ENCODE measurements at places on chromosomes 5 and 9.

DNA sequence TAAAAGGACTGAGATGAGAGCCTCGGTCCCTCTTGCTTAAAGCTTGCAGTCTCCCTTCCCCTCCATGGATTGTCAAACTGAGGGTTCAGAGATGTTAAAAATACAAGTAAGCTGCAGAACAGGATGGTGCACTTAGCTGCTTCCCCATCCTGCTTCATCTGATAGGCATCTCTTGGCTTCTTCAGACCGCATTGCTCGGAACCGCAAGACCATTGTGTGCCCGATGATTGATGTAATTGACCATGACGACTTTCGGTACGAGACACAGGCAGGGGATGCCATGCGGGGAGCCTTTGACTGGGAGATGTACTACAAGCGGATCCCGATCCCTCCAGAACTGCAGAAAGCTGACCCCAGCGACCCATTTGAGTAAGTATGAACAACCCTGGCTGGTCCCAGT, 65.5 kb upstream of the SAP30L start:
- DNase-seq = no peak

- DNase-seq = no peak
Observed at GRCh38 chr5:945691-946551, 53.2 kb downstream of the TRIP13 start.

GRCh38 chr5:111439473-111440075, 72.8 kb downstream of the STARD4 start:
- DNase-seq = no peak

- no peak for DNase-seq
Observed at GRCh38 chr5:82684165-82684564, 393.0 kb downstream of the TMEM167A start.

- peak; percentile 25 for DNase-seq
Observed at GRCh38 chr5:60649288-60649917, 50.6 kb downstream of the DEPDC1B start.

GRCh38 chr5:163410505-163410904, 26.9 kb upstream of the CCNG1 start:
- no peak for DNase-seq

- DNase-seq = no peak
Observed at GRCh38 chr5:9329125-9329524, 216.8 kb downstream of the SEMA5A start.

GRCh38 chr5:54829676-54830535, 155.5 kb downstream of the ESM1 start:
- DNase-seq = no peak

DNA sequence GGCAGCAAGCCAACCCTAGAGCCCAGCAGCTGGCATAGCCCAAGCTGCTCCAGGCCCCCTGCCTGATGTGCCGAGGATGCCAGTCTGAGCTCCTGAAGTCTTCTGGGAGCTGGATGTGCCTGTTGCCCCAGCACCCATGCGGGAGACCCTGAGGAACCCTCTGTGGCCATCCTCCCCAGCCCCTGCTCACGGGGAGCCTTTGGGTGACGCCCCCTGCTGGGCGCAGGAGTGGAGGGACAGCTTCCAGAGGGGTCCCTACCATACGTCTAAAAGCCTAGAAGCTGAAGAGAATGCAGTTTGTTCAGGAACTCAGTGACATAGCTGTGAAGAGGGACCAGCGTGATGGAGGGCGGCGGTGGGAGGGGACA, 33.1 kb upstream of the MVB12B start:
- DNase-seq = no peak

DNA sequence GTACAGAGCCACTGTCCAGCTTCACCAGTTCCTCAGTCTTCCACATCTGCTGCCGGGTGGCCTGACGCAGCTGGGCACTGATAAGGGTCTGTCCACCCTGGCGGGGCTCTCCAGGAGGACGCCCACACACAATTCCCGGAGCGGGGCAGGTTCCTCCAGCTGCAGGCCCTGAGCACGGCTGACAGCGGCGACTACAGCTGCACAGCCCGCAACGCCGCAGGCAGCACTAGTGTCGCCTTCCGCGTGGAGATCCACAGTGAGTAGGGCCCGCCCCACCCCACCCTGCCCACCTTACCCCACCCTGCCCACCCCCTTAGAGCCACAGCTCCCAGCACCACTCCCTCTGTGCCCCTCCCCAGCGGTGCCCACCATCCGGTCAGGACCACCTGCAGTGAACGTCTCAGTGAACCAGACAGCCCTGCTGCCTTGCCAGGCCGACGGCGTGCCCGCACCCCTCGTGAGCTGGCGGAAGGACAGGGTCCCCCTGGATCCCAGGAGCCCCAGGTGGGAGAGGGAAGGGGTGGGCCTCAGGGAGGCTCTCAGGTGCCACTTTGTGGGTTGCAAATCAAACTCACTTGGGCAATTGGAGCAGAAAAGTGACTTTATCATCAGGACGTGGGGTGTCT, 48.8 kb upstream of the ASS1 start:
- no peak for DNase-seq

GRCh38 chr5:74085782-74086181, 459.8 kb downstream of the ARHGEF28 start:
- DNase-seq = no peak

- no peak for DNase-seq
Observed at GRCh38 chr5:159835548-159835947, 80.7 kb upstream of the ADRA1B start.

GRCh38 chr5:151320481-151320880, 16.9 kb upstream of the SLC36A3 start:
- DNase-seq = no peak

DNA sequence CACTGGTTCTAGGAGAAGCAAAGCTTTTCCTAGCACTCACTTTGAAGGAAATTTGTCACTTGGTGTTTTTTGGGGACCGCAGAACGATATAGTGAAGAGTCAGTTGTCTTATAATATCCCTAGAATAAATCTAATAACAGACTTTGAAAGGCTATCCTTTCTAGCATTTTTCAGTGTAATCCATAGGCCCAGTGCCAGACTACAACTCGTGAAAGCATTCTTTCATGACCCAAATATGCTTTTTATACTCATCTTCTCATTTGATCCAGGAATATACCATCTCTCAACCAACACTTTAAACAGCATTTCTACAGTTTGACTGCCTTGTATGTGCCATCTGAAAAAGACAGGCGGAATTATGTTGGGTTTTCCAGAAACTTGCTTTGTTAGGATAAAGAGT, 104.0 kb downstream of the ERCC6L2 start:
- DNase-seq = no peak

- no peak for DNase-seq
Observed at GRCh38 chr9:134346151-134346550, 19.9 kb downstream of the RXRA start.

DNA sequence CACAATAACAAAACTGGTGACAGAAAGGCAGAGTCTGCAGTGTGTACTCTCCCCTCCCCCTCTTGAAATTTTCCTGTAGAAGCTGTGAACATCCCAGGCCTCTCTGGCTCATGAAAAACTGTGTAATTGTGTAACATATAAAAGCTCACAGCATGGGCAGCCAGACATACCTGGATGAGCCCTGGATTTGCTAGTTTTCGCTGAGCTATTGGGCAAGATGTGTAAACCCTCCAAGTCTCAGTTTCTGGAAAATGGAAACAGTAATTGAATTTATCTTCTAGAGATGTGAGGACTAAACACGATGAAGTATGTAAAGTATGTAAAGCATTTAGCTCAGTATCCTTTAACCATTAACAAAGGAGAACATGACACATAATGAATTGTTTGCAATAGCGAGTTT, 143.2 kb upstream of the ANKH start:
- DNase-seq = no peak

- DNase-seq = no peak
Observed at GRCh38 chr9:29588361-29588760, 2015.1 kb upstream of the C9orf72 start.

- DNase-seq = no peak
Observed at GRCh38 chr5:159515909-159516415, 185.7 kb upstream of the IL12B start.

DNA sequence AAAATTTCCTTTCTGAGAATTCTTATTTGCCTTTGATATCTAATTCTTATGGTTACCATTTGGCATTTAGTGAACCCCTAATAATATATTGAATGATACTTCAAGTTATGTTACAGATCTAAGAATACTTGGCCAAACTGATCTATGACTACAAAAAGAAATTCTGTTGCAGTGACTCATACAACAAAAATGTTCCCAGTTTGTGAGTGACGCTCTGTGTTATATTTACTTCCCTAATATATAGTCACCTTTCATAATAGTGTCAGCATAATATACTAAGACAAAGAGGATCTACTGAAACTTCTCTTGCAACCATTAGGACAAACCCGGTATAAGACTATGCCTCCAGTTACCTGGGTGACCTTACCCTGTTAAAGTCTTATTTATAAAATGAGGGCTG, 216.9 kb upstream of the TLX3 start:
- DNase-seq = no peak

- no peak for DNase-seq
Observed at GRCh38 chr9:482739-483138, 268.1 kb downstream of the DOCK8 start.

Data from GF-D8 (cell line).